Daoy (cell line): ENCODE measurements at places on chromosomes 11 and 22. TPM values are rescaled to one million over a fixed set of nuclear protein-coding genes. Genes with fewer than 3 reads are reported as not detected.
A peak's percentile ranks its signal among the peaks of the same experiment; 100 is the strongest.

The NAP1L4 gene
- total RNA-seq = 79.1 and 88.6 TPM in 2 replicates

The MPPED2 gene
- 0.74 TPM in 1 of 2 replicates, not detected in the other for total RNA-seq

The KRTAP5-2 gene
- not detected in 2 replicates for total RNA-seq

The TMPRSS4 gene
- total RNA-seq = not detected in 2 replicates

The TBX10 gene
- not detected in 2 replicates for total RNA-seq

DNA sequence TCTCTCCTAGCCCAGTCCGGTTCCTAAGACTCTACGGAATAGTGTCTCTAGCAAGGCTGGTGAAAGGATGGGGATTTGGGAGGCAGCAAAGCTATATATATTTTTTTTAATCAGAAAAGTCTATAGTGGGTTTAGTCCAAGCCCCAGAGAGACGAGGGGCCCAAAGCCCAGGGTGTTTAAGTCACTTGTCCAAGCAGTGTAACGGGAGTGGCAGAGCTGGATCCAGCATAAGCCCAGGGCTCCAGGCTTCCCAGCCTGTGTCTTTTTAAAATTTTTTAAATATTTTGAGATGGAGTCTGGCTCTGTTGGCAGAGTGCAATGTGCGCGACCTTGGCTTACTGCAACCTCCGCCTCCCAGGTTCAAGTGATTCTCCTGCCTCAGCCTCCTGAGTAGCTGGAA lies 6.8 kb downstream of the GRIK4 start:
- no peak for DNase-seq

GRCh38 chr22:32621656-32622003 lies 147.0 kb downstream of the FBXO7 start:
- DNase-seq = no peak

GRCh38 chr22:27992294-27993165 lies 73.5 kb upstream of the PITPNB start:
- DNase-seq = no peak

DNA sequence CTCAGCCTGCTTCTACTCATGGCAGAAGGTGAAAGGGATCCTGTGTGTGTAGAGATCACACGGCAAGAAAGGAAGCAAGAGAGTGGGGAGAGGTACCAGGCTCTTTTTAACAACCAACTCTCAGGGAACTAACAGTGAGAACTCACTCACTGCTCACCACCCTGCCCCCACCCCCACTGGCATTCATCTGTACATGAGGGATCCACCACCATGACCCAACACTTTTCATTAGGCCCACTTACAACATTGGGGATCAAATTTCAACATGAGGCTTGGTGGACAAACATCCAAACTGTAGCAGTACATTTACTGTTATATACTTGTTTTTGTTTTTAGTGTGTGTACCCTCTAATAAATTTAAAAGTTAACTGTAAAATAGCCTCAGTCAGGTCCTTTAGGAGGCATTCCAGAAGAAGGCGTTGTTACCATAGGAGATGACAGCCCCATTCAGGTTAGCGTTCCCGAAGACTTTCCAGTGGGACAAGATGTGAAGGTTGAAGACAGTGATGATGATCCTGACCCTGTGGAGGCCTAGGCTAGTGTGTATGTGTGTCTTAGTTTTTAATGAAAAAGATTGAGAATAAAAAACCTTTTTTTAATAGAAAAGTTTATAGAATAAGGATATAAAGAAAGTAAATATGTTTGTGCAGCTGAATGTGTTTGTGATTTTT lies 11.3 kb downstream of the CUL5 start:
- DNase-seq = peak; percentile 14

DNA sequence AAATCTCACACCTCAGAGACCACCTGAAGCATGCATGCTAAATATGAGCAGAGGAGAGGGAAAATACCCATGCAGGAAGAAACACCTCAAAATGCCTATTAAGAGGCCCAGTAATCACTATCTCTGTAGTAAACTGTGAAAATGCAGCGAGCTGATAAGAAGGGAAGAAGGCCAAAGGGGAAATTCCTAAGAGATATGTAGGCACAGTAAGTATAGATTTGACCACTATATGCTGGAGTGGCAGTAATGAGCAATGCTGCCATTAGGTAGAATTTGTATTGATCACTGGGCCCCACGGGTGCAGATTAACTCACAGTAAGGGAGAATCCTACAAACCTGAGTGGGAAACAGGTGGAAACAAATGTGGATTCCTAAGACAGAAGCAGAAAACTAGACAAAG lies 1813.1 kb upstream of the RAG2 start:
- DNase-seq = no peak

DNA sequence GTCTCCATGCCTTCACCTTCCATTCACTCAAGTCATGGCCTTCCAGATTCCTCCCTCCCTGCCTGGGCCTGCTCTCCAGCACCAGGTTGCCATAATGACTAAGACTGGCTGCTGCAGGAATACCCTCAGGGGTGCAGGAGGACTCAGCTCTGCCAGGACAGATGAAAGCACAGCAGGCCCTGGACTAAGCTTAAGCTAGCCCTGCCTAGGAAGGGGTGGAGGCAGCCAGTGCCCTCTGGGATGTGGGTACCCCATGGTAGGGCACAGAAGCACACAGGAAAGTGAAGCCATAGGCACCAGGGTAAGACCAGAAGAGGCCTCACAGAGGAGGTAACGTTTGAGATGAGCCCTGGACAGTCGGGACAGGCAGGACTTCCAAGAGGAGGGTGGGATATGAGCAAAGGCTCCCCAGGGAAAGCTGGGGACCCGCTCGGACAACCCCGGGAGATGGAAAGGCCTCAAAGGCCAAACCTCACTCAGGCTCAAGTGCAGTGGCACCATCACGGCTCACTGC lies 3.0 kb upstream of the RIN1 start:
- no peak for DNase-seq

- DNase-seq = peak; percentile 79
These were observed 19.3 kb upstream of the ARAP1 start for GRCh38 chr11:72771507-72771906.

DNA sequence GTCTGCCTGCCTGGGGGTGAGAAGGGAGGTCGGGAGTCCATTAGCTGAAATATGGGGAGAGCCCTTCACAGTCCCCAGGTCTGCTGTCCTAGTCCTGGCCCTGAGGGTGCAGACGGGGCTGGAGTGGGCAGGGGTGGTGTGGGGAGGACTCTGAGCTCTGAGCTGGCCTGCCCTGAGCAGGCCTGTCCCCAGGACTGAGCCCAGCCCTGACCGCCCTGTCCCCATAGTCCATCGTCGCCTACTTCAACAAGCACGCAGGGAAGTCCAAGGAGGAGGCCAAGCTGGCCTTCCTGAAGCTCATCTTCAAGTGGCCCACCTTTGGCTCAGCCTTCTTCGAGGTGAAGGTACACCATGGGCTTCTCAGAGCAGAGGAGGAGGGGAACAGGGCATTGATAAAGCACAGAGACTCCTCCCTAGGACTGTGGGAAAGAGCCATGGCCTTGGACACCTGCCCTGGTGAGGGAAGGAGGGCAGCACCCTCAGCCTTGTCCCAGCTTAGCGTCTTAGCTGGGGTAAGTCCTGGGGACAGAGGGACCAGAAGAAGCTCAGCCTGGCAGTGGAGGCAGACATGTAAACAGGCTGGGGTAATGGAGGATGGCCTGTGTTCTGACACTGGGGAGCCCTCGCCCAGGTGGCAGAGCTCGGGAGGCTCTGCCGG lies 83.7 kb downstream of the MYO7A start:
- no peak for DNase-seq

- DNase-seq = no peak
These were observed 212.5 kb downstream of the TBC1D22A start for GRCh38 chr22:46974631-46975585.

GRCh38 chr11:88827018-88827676 lies 238.6 kb downstream of the GRM5 start:
- DNase-seq = no peak

DNA sequence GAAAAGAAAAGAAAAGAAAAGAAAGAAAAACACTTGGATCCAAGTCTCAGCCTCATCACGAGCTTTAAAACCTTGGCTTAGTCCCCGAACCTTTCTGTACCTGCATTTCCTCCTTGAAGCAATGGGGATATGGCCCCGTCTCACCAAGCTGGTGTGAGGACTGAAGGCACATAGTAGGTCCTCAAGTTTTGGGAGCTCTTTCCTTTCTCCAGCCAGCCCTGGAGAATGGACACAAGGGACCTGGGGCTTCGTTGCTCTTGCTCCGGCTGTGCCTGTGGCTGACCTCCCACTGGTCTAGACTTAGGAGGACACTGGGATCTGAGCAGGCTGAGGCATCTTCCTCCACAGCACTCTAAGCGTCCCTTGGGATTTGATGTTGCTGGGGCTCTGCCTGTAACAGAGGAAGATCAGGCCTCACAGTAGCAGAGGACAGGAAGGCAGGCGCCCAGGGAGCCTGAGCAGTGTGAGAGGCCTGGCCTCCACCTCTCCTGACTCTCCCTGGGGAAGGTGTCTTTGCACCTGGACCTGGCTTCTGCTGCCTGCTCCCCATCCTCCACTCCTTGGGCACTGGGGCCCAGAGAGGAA lies 32.8 kb downstream of the KCNC1 start:
- no peak for DNase-seq

DNA sequence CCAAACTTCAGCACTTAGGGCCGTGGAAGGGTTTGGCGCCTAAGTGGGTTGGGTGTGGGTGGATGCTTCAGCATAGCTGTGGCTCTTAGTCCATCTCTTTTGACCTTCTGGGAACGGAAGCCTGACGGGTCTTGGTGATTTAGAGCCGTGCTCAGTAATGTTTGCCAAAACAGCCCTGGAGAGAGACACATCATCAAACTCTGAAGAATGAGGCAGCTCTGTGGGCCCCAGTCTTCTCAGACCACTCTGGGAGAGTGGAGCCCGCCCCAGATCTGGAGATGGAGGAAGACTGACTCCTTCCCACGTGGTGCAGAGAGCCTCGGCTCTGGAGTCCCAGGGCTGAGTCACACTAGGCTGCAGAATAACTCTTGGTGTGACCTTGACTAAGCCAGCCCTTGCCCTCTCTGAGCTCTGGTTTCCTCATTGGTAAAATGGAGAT lies 168.9 kb downstream of the C11orf91 start:
- peak; percentile 86 for DNase-seq

- DNase-seq = peak; percentile 14
These were observed 102.1 kb upstream of the BID start for GRCh38 chr22:17876306-17876831.

DNA sequence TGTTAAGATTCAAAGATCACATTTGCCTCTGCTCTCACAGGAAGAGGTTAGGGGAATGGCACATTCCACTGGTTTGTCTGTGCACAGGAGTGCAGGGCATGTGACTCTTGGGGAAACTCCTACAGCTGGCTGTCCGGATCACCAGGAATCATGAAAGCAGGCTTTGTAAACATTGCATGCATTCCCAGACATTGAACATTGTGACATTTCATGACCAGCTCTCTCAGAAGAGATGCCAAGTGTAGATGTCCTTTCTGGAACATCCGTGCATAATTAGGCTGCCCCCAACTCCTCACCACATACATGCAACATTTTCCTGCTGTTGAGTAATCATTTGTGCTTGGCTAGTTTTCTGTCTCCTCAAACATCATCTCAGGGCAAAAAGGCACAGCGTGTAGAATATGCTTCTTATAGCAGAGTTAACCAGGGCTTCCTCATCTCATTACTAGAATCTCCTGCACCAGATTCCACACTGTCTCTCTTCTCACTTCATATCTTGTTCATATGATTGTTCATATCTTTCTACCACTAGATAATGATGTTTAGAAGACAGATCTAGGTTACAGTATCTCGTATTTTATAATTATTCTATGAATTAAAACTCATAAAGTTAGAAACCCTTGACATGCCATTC lies 694.7 kb downstream of the NTM start:
- DNase-seq = peak; percentile 96

- DNase-seq = no peak
These were observed 42.6 kb downstream of the CACNG2 start for GRCh38 chr22:36660931-36661330.

GRCh38 chr11:18145025-18145424 lies 12.7 kb downstream of the MRGPRX3 start:
- DNase-seq = no peak

GRCh38 chr11:69377953-69378302 lies 84.0 kb downstream of the MYEOV start:
- no peak for DNase-seq

- no peak for DNase-seq
These were observed 88.8 kb downstream of the CD44 start for GRCh38 chr11:35227576-35228327.

DNA sequence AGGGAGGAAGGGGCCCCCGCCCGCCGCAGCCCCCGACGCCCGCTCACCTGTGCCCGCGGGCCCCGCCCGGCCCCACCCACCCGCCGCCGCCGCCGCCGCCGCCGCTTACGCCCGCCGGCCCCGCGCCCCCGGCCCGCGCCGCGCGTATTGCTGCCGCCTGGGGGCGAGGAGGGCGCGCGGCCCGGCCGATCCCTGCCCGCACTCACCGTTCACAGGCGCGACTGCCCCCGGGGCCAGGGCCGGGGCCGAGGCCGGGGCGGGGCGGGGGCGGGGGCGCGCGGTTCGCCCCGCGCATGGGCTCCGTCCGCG lies 212 bp downstream of the HRAS start:
- no peak for DNase-seq

GRCh38 chr11:16040151-16040550 lies 316.2 kb downstream of the SOX6 start:
- no peak for DNase-seq

DNA sequence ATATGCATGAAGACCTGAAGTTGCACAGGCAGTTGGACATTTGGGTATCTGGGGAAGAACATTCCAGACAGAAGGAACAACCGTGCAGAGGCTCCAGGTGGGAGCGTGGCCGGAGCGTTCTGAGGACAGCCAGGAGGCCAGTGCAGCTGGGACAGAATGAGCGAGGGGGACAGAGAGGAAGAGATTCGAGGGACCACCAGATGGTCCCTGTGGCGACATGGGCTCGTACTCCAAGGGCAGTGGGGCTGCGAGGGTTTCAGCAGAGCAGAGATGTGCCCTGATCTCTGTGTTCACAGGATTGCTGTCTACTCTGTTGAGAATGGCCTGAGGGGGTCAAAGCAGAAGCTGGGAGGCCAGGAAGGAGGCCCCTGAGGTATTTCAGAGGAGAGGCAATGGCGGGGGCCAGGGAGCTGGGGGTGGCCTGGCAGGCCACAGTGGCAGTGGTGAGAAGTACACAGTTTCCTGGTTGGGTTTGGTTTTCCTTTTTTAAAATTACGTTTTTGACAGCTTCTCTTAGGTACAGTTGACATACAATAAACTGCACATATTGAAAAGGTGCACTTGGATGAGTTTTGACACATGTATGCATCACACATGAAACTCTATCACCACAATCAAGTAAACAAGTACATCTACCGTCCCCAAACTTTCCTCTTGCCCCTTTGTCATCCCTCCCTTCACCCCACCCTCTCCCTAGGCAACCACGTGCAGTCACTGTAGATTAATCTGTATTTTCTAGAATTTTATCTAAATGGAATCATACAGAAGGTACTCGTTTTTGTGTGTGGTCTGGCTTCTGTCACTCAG lies 24.8 kb upstream of the SOX10 start:
- DNase-seq = no peak

DNA sequence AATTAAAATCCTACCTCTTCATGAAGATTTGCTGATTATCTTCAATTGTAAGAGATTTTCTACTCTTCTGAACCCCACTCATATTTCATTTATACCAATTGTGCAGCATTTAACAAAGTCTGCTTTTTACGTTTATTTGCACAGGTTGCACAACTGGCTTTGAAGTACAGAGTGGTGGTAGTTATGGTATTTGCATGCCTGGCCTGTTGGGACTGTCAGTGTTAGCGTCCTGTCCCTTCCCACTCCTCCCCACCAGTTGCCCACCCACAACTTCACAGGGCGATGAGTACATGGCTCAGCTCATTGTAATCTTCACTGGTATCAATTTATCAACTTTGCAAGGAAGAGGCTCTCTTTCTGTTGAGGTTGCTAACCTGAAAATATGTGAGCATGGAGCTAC lies 372.3 kb downstream of the AASDHPPT start:
- no peak for DNase-seq
